Stimulated activated effector memory CD8-positive, alpha-beta T cell treated with anti-CD3 and anti-CD28 coated beads, Interleukin-12 subunit alpha, Interleukin-12 subunit beta, amount 100 ng/mL, for 72 hours (primary cell): ENCODE measurements at places on chromosomes 16 and 17.

DNA sequence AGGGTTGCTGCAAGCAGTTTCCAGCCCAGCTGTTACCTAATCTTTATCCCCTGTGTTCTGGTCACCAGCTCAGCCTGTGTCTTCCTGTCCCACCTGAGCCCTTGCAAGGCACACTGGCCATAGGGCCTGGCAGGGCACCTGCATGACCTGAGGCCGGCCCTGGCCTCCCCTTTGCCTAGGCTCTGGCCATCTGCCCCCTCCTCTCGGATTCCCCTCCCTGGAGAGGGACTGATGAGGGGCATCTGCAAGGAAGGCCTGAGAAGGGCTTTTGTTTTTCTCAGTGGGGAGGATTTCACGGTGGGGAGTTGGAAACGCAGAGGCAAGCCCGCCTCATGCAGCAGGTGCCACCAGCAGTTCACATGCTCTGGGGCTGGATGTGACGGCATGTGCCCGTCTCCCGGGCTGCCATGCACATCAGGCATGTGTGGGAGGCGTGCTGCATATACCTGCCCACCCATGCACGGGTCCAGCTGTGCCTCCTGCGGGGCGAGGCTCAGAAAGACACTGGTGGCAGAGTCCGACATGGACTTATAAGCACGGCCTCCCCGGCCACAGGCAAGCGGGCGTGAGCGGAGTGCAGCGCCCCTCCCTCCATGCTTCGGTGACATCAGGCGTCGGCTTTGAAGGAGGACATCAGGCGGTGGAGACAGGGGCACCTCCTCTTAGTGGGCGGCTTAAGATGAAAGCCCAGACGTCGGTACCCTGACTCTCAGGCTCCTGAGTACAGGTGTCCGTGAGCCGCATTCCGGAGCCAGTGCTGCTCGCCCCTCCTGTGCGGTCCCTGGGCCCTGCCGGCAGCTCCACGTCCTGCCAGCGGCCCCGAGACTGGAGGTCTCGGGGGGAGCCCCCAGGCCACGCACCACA, 16.5 kb downstream of the ASPSCR1 start:
- DNase-seq = no peak

DNA sequence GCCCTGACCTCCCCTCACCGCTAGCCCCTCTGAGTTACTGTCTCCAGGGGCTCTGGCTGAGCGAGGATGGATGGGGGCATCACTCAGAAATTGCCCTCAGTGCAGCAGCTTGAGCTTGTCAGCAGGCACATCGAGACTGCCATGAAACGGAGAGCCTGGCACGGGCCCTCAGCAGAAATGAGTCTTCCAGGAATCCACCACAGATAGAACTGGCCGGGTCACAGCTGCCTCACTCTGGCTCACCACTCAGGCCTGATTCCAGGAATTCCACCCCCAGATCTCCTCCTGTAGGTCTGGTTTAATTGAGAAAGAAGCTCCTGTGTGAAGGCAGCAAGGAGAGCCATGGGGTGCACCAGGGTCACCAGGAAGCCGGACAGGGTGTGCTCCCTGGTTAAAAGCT, 85.5 kb downstream of the GSG1L start:
- DNase-seq = no peak

- no peak for DNase-seq
Measured at GRCh38 chr16:4350365-4350786, 745 bp downstream of the PAM16 start.

- DNase-seq = no peak
Measured at GRCh38 chr16:10967986-10968385, 23.6 kb downstream of the CLEC16A start.

- DNase-seq = no peak
Measured at GRCh38 chr17:77440560-77440981, 299.8 kb downstream of the SEC14L1 start.

GRCh38 chr17:56867948-56868376, 34.0 kb downstream of the DGKE start:
- DNase-seq = no peak

DNA sequence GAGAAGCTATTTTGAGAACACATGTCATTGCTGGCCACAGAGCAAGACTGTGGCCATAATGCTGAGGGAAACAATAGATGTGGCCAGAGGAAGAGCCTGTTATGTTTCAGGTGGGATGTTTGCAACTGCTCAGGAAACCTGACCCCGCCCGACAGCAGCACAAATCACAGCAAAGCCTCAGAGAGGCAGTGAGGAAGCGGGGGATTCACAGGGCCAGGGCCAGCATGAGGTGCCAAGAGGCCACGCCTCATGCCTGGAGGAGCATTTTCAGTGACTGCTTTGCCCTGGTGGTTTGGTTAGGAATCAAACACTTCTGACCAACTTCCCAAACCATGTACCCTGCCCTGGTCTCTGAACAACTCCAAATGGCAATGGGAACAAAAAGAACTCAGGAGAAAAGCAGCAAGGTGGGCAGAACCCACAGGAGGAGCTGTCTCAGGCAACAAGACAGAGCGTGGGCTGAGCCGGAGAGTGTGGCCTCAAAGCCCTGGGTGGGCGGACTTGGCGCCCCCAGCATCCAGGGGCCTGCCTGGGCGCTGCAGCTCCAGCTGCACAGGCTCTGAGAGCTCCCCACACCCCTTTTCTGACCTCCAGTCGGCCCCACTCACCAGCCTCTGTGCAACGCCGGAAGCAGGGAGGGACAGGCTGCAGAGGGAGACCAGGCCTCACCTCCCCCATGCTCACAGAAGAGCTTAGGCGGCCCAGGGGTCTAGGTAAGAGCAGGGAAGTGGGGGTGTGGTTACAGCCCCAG, 20.6 kb downstream of the HIC1 start:
- DNase-seq = no peak

DNA sequence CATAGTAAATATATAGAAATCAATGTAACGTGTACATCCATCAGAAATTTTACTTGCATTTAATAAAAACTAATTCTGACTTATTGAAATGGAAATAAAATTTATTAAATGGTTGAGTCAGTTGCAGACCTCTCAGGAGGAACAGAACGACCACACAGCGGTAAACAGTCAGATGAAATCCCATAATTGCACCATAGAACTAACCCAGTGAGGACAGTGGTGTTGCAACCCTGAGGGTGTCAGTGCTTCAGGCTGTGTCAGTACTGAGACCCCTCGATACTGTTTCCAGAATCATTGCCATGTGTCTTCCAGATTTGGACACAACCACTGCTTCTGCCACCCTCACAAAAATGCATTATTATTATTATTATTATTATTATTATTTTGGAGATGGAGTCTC, 29.0 kb upstream of the SSTR2 start:
- no peak for DNase-seq
